ENCODE measurements at places on chromosomes 12 and 14.

- DNase-seq, result no peak
Observed at GRCh38 chr14:75197338-75197737, 20.9 kb upstream of the TMED10 start.

DNA sequence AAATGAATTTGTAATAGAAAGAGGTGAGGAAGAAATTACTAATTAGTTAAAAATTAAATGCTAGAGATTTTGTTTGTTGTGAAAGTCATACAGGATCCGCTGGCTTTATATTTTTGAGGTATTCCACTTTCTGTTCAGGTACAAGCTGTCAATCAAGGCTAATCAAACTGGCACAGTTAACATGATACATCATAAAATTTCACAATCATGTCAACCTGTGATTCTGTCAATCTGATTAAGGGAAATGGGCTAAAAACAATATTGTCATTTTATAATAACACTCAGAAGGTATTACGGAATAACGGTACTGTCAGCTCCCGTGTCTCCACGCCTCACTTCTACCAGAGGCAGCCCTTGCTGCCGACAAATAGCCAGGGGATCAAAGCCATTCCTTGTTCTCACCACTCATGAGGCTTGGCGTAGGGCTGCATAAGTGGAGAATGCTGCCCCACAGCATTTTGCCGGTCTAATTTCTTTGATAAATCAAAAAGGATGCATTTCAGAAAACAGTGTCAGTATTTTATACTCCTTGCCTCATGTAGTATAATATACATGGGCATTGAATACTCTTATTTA, 352.9 kb downstream of the NPAS3 start:
- no peak for DNase-seq

DNA sequence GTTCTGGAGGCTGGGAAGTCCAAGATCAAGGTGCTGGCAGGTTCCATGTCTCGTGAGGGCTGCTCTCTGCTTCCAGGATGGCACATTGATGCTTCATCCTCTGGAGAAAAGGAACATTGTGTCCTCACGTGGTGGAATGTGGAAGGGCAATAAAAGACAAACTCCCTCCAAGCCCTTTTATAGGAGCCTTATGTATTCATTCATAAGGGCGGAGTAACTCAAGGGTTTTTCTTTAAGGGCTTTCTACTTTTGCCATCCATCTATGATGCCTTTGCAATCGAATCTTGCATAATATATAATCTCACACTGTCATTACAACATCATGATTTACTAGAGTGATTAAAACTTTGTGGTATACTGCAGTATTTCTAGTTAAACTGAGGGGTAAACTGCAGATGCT, 132.7 kb upstream of the DDHD1 start:
- peak; percentile 13 for DNase-seq

- no peak for DNase-seq
Observed at GRCh38 chr12:93737457-93738198, 60.5 kb downstream of the CRADD start.

DNA sequence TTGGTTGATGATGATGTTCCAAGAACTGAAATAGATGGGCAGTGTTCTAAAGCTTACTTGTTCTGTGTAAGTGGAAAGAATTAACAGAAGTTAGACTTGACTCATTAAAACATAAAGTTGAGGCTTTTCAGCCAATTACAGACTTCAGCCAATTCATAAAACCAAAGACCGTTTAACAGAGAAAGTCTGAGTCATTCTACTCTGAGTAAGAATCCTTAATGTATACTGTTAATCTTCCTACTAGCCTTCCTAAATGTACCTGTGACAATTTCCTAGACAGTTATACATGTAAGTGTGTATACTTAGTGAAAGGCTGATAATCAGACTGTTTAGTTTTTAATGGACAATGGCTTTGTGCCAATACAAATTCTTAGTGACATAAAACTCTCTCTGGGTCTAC, 681.0 kb downstream of the RPL10L start:
- DNase-seq, result no peak

GRCh38 chr14:59870277-59871165, at the start of gene RTN1:
TSS of gene RTN1 (minus strand) at chr14:59870776. CDS start at chr14:59870630, 146 bp downstream.
- DNase-seq, result peak; percentile 60

DNA sequence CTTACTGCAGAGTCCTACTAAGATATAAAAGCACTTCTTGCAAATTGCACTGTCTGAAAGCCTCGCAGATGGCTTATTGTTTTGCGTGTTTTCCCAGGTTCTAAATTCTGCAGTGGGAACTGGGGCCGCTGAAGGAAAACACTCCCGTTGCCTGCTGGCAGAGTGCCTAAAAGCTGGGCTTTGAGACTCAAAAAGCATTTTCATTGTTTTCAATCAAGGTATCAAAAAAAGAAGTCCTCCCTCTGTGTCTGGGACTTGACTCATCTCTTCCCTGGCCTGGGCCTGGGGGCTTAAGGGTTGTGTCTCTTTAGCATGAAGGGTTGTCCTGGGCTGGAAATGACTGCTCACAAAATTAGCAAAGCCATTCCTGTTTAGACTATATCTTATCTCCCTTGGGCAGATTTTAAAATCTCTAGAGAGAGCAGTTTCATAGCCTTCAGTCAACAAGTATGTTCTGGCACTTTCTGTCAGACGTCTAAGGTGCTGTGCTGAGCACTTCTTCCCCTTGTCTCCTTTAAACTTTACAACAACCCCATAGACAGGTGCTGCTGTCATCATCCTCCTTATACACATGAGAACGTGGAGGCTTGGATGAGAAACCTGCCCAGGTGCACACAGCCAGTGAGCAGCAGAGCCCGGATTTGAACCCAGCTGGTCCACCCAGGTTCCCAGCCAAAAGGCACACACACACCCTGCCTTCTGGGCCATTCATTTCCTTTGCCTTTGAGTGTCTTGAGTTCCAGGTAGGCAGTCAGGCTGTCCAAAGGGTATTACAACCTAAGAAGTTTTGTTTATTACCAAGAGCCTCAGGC, 31.1 kb downstream of the ELK3 start:
- DNase-seq, result no peak

GRCh38 chr14:77812028-77812427, 12.1 kb downstream of the ADCK1 start:
- no peak for DNase-seq

DNA sequence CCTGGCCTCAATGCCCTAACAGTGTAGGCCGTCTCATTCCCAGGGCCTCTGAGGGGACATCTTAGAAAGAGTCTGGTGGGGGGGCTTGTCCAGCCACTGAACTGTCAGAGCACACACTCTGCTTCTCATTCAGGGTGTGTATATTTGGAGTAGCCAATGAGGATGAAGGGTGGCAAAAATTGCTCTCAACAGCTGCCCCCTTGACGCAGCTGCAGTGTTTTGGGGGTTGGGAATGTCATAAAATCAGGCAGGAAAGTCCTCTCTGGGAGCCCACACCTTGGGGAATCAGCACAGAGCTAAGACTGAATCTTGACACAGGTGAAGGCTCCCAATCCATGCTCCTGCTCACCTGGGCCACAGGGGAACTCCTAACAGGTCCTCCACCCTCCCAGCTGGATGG, 1.5 kb downstream of the RASAL1 start:
- no peak for DNase-seq

GRCh38 chr14:54722791-54723432, 156.0 kb downstream of the SAMD4A start:
- DNase-seq, result peak; percentile 45

GRCh38 chr14:70780396-70781075, 28.8 kb downstream of the MAP3K9 start:
- no peak for DNase-seq

GRCh38 chr14:102785595-102785963, 8.3 kb downstream of the TRAF3 start:
- DNase-seq, result no peak

GRCh38 chr12:62532333-62532732, 65.7 kb downstream of the MON2 start:
- DNase-seq, result no peak

DNA sequence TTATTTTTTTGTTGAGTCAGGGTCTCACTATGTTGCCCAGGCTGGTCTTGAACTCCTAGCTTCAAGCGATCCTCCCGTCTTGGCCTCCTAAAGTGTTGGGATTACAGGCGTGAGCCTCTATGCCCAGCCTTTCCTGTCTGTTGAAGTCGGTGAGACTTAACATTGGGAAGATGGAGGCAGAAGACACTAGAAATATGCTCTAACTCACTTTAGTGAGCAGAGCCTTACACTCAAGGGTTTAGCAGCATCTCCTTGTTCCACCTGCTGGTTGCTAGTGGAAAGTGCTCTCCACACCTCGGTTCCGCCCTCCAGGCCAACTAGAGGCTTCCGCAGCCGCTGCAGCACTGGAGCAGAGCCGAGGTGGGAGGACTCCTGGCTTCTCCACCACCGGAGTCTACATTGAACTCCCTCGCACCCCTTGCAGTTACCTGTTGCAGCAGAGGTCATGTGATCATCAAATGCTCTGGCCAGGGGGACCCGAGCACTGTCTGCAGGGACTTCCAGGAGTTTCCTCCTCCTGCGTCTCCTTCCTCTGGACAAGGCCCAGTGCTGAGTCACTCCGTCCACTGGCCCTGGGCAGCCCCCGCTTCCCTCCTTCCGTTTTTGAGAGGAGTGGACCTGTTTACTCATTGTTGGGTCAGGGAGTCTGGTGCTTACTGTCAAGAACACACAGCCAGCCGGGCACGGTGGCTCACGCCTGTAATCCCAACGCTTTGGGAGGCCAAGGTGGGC, 9.4 kb upstream of the HVCN1 start:
- peak; percentile 74 for DNase-seq

DNA sequence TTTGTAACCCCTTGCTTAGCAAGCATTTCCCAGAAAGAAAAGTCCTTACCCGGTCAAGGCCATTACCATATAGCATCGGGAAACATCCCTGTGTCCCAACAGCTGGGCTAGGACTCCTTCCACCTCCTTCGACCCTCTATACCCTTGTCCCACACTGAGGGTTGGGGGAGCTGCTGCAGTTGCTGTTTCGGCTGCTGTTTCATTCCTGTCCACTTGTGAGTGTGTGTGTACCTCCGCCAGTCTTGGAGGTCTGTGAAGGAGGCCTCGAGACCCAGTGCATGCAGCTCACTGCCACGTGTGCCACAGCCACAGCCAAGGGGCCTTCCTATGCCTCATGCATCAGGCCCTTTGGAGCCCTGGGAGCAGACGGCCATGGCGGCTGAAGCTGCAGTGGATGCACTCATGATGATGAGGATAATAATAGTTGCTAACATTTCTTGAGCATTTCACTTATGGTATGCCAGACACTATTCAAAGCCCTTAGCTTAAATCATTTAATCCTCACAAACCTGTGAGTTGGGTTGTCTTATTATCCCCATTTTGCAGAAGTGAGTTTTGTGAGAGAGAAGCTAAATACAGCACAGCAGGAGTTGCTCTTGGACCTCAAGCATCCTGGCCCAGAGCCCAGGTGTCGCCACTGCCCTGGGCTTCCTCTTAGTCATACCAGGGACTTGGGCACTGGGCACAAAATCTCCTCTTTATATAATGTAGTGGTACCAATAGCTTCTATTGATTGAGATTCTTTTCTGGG, 156.5 kb downstream of the PRKCH start:
- DNase-seq, result peak; percentile 63

- no peak for DNase-seq
Observed at GRCh38 chr12:94961256-94961824, 42.2 kb downstream of the NDUFA12 start.

DNA sequence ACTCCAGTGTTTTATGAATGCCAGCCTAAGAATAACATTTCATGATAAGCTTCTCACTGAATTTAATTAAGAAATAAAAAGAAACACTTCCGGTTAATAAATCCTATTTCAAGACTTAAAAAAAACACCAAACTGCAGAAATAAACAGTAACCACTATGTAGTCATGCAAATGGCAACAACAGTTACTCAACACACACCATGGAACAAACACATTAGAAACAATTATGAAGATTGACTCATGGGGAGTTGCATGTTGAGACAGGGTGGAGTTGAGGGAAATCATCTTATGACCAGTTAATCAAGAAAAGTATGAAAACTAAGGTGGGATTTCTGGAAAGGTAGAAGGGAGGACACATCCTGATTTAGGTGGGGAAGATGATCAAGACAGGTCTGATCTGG, 52.7 kb downstream of the PLBD1 start:
- DNase-seq, result no peak

GRCh38 chr14:105641075-105641937, 114.9 kb downstream of the TMEM121 start:
- DNase-seq, result no peak

- peak; percentile 47 for DNase-seq
Observed at GRCh38 chr12:15899282-15899870, 11.8 kb upstream of the DERA start.

DNA sequence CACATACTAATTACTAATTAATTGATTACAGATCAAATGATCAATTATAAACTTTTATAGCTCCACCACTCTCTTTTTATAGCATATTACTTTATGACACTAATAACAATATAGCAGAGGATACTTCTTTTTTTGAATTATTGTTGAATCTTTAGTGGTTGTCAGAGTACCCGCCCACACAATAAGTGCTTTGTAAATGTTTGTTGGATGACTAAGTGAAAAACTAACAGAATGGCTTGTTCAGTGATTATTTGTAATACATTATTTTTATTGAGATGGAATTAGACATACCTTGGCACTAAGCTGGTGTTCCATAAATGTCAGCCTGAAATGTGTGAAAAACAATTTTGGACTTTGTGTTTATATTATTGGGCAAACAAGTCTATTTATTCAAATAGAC, 670.5 kb upstream of the ATXN7L3B start:
- no peak for DNase-seq

All from EH (cell line).